NCI-H2029 (cell line): ENCODE measurements at places on chromosomes 6 and 20.

GRCh38 chr6:87944541-87944954 lies 103.1 kb upstream of the SPACA1 start:
- no peak for DNase-seq

DNA sequence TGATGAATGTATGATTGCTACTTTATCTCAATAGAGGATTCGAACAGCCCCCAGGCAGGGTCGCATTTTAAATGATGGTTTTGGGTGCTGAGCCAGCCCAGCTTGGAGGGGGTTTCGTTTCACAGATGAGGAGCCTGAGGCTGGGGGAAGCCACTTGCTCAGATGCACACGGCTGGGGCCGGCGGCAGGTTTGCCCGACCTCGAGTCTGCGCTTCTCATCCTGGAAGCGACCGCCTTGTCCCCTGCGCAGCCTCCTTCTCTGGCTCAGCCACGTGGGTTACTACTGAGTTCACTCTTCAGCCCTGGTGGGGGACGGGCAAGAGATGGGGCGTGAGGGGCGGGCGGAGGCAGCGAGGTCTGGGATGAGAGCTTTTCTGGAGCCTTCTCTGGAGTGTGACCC lies 25.3 kb downstream of the NTSR1 start:
- no peak for DNase-seq

GRCh38 chr6:33147807-33148666 lies 44.2 kb downstream of the COL11A2 start:
- no peak for DNase-seq

GRCh38 chr20:58006346-58007316 lies 221.8 kb downstream of the ANKRD60 start:
- no peak for DNase-seq

DNA sequence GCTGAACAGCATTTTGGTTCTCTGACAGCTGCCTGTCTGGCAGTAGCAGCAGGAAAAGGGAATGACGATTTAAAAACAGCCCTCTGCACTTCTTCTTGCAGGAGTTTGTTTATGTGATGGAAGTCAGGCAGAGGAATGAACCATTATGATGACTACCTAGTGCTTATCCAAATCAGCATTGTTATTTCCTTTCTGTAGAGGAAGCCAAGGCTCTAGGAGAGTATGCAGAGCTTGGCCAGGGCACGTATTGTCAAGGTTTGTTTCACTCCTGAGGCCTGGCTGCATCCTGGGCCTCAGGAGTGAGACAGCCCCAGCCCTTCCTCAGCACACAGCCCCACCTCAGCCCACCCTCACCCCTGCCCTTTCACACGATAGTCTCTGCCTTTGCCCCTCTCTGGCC lies 68.5 kb downstream of the FAM229B start:
- no peak for DNase-seq

DNA sequence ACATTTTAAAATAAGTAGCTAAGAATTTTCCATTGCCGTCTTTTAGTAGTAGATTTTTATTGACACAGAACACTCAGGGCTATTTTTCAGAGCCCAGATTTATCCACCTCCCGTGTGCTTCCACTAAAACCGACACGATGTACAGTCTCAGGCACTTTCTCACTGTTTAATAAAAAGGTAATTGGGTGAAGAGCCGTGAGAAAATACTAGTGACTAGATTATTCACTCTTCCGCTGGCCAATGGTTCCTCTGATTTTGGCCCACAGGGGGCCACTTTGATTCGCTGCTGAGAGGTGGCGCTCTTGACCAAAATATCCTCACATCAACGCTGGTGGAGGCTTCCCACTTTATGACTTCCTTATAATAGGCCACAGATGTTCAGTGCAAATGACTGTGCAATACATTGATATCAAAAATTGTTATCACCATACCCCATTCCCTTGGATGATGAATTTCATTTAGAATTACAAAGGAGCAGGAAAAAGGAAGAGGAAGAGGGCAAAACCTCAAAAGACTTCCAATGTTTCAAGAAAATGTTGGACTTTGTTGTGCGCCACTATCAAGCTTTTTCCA lies 12.3 kb upstream of the HDDC2 start:
- peak; percentile 85 for DNase-seq

DNA sequence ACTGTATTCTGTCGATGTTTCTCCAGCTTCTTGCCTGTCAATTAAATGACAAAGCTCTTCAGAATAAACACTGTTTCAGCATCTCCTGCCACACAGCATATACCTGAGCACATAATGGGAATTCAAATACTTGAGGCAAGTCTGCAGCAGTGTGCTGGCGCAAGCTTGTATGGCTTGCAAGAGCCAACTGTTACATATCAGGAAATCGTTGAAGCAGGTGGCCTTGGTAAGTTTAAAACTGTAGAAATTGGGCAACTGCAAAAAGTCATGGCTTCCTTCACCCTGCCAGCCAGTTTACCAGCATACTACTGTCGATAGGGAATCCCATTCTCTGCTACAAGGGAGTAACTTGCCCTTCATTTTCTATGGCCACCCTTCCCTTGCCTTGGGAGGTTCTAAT lies 23.0 kb downstream of the CPNE1 start:
- DNase-seq = no peak

GRCh38 chr20:63210011-63210605 lies 5.8 kb downstream of the YTHDF1 start:
- no peak for DNase-seq

DNA sequence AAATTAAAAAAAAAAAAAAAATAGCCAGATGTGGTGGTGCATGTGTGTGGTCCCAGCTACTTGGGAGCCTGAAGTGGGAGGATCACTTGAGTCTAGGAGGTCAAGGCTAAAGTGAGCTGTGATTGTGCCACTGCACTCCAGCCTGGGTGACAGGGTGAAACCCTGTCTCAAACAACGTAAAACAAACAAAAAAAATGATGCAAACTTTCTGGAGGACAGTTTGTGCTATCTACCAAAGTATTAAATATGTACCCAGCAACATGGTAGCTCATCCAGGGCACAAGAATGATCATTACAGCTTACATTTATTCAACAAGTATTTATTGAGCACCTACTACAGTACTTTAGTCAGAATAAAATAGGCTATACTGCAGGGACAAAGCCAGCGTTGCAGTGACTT lies 40.4 kb upstream of the PTPN1 start:
- DNase-seq = no peak

DNA sequence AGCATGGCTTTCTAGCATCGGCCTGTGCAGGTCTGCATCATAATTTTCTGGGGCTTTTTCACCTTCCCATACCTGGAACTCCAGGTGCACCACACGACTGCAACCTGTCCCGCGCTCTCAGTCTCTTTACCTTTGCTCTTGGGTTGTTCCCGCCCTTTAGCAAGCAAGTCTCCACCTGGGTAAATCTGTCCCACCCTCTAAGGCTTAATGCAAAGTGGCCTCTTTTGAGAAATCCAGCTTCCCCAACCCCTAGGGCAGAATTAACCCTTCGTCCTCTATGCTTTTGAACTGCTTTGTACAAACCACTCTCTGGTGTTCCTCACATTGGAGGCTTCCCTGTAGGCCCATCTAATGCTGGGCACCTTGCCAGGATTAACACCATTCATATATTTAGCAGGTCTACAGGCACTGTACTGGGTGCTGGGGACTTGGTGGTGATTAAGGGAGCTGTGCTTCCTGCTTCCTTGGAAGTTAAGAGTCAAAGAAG lies 2.8 kb downstream of the ITPR3 start:
- peak; percentile 64 for DNase-seq
